Activated T-helper 2 cell treated with anti-CD3 and anti-CD28 coated beads, Interferon-gamma antibody, Interleukin-2, Interleukin-4, amounts not matched to agents 10 μg/mL and 5 μg/mL and 100 μg/mL, durations not matched to agents 14 hours and 24 hours and 36 hours (primary cell): ENCODE measurements at places on chromosomes 11 and 22. TPM values are rescaled to one million over a fixed set of nuclear protein-coding genes. Genes with fewer than 3 reads are reported as not detected.

SLC22A12 gene
- not detected in 2 replicates for total RNA-seq

SLC22A6 gene
- not detected in 2 replicates for total RNA-seq

MUC5AC gene
- total RNA-seq, result not detected in 2 replicates

TBC1D22A gene
- 34.8 and 38.3 TPM in 2 replicates for total RNA-seq

CNTF gene
- 3.4 and 4.0 TPM in 2 replicates for total RNA-seq

CENPM gene
- total RNA-seq, result 58.6 and 59.3 TPM in 2 replicates

FLRT1 gene
- not detected in 2 replicates for total RNA-seq

TMEM151A gene
- not detected in 2 replicates for total RNA-seq

CCDC87 gene
- 0.09 and 0.14 TPM in 2 replicates for total RNA-seq

SHISAL1 gene
- total RNA-seq, result not detected in 2 replicates

FAT3 gene
- under 0.01 and 0.02 TPM in 2 replicates for total RNA-seq

OR8G1 gene
- total RNA-seq, result not detected in 2 replicates

LGR4 gene
- 0.05 and 0.14 TPM in 2 replicates for total RNA-seq

MFNG gene
- 166 and 168 TPM in 2 replicates for total RNA-seq

SYT8 gene
- total RNA-seq, result not detected in 2 replicates

MRTFA gene
- total RNA-seq, result 48.9 and 51.6 TPM in 2 replicates

TRIM49B gene
- total RNA-seq, result not detected in 2 replicates

OR52H1 gene
- 0.30 TPM in 1 of 2 replicates, not detected in the other for total RNA-seq

PNPLA5 gene
- not detected in 2 replicates for total RNA-seq

OR8H3 gene
- total RNA-seq, result not detected in 2 replicates

DRICH1 gene
- 0.50 and 0.57 TPM in 2 replicates for total RNA-seq

APOA1 gene
- not detected in 2 replicates for total RNA-seq

KCNA4 gene
- not detected in 2 replicates for total RNA-seq

NOX4 gene
- total RNA-seq, result not detected in 2 replicates

SCO2 gene
- 3.8 and 8.7 TPM in 2 replicates for total RNA-seq

CRYAB gene
- not detected in 2 replicates for total RNA-seq

KDELR3 gene
- total RNA-seq, result 2.2 and 3.7 TPM in 2 replicates

YIF1A gene
- 78.9 and 85.2 TPM in 2 replicates for total RNA-seq

PANX3 gene
- not detected in 2 replicates for total RNA-seq

SEC14L6 gene
- total RNA-seq, result 0.05 TPM in 1 of 2 replicates, not detected in the other

OMP gene
- not detected in 2 replicates for total RNA-seq

GAL3ST3 gene
- 0.18 TPM in 1 of 2 replicates, not detected in the other for total RNA-seq

FAM180B gene
- 0.25 and 0.39 TPM in 2 replicates for total RNA-seq

NFAM1 gene
- 0.21 and 0.23 TPM in 2 replicates for total RNA-seq

P2RX6 gene
- total RNA-seq, result 0.07 TPM in 1 of 2 replicates, not detected in the other

PKDREJ gene
- total RNA-seq, result not detected in 2 replicates

PHLDA2 gene
- total RNA-seq, result 34.5 and 34.7 TPM in 2 replicates

PRODH gene
- total RNA-seq, result 0.50 and 0.94 TPM in 2 replicates

C11orf91 gene
- not detected in 2 replicates for total RNA-seq

CCDC188 gene
- total RNA-seq, result 0.11 TPM in 1 of 2 replicates, not detected in the other

MPPED2 gene
- not detected in 2 replicates for total RNA-seq
